ENCODE measurements at places on chromosomes 2 and 18. TPM values are rescaled to one million over a fixed set of nuclear protein-coding genes. Genes with fewer than 3 reads are reported as not detected.

The FN1 gene
- 3,205 TPM for total RNA-seq

The SCN9A gene
- 1.2 TPM for total RNA-seq

The GPR45 gene
- not detected for total RNA-seq

The GREB1L gene
- total RNA-seq = 1.2 TPM

The MRPL53 gene
- total RNA-seq = 49.9 TPM

The GRHL1 gene
- 0.63 TPM for total RNA-seq

The LRRTM1 gene
- not detected for total RNA-seq

The SP140 gene
- not detected for total RNA-seq

The C2orf15 gene
- 0.18 TPM for total RNA-seq

The PSD4 gene
- total RNA-seq = 0.66 TPM

The UNC80 gene
- not detected for total RNA-seq

The IL36B gene
- total RNA-seq = not detected

The NAT8 gene
- total RNA-seq = not detected

The MEP1B gene
- total RNA-seq = 0.19 TPM

The HOXD1 gene
- 1.8 TPM for total RNA-seq

The TMEM247 gene
- not detected for total RNA-seq

The TTC31 gene
- 9.5 TPM for total RNA-seq

The LOXHD1 gene
- total RNA-seq = not detected

The SMCHD1 gene
- 76.1 TPM for total RNA-seq

The HOXD8 gene
- 4.1 TPM for total RNA-seq

The LBH gene
- 7.4 TPM for total RNA-seq

The EGR4 gene
- not detected for total RNA-seq

The CCDC68 gene
- total RNA-seq = 5.9 TPM

The EVX2 gene
- not detected for total RNA-seq

The ERICH2 gene
- total RNA-seq = not detected

The SPATS2L gene
- 26.7 TPM for total RNA-seq

The AGXT gene
- not detected for total RNA-seq

The TUBA3D gene
- total RNA-seq = not detected

All from endothelial cell of coronary artery (primary cell).